Stimulated activated CD4-positive, alpha-beta T cell treated with anti-CD3 and anti-CD28 coated beads, Interleukin-4, amount 100 ng/mL, for 48 hours (primary cell): ENCODE measurements at places on chromosomes 16 and 17.

GRCh38 chr17:42566215-42566882 is 551 bp upstream of the MLX start:
- DNase-seq = no peak

DNA sequence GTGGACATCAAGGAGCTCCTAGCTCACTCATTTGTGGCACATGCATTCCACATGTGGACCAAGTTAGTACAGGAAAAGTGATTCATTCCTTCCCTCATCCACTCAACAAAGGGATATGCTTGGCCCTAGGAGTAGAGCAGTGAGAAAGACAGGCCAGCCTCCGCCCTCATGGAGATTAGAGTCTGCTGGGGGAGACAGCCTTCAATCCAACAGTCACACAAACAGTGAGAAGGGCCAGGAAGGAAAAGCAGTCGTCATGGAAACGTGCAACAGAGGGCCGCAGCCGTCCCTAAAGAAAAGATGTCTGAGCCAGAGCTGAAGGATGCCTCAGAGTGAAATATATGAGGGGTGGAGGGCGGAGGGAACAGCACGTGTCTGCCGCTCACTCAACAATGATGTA is 109.9 kb downstream of the VPS53 start:
- DNase-seq = no peak

DNA sequence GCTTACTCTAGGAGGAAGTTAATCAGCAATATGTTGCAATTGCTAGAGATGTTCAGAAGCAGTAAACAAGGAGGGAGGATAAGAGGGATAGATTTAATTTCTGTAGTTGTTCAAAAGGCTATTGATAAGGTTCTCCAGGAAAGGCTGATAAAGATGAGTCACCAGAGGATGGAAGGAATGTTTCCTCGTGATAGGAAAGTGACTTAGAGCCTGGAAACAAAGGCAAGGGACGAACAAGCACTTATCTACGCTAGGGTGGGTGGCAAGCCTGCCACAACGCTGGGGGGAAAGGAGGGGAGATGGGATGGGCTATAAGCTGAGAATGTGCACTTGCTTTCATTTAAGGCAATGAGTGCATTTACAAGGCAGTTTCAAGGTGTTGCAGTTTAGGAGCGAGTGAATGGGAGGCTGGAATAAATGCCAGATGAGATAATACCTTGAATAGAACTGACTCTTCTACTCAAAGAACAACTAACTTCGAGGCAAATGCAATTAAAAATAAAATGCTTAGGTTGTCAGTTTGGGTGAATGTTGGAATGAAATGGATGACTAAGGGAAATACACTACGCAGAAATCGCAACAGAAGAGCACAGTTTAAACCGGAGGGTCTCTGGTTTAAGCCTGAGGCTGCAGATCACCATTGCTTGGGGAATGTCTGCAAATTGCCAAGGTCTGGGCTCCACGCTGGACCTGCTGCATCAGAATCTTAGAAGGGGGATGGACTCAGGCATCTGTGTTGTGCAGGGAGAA is 76.0 kb upstream of the RBBP6 start:
- no peak for DNase-seq

DNA sequence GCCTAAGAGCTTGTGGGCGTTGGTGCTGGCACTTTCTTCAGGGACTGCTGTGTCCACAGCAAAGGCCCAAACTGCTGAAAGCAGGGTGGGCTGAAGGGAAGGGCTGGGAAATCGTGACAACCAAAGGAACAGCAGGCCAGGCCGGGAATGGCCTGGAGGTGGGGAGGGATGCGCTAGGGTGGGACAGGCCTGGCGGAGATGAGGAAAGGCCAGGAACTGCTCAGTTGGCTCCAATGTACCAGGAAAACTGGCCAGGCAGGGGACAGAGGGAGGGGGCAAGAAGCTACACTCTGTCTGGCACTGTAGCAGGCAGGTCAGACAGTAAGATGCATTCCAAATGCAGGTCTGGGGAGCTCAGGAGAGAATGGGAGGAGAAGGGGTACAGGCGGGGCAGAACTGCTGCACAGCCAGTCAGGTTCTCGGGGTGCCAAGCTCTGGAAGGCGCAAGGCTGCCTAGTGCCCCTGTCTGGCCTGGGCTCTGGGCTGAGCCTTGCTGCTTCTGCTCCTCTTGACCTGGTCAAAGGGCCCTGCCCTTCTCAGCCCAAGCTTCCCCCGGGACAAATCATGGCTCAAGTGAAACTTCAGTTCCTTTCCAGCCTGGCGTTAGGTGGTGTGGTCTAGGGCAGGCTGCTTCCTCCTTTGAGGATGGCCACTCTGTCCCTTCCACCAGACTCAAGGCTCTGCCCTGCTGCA is 7.3 kb downstream of the PNMT start:
- DNase-seq = no peak

DNA sequence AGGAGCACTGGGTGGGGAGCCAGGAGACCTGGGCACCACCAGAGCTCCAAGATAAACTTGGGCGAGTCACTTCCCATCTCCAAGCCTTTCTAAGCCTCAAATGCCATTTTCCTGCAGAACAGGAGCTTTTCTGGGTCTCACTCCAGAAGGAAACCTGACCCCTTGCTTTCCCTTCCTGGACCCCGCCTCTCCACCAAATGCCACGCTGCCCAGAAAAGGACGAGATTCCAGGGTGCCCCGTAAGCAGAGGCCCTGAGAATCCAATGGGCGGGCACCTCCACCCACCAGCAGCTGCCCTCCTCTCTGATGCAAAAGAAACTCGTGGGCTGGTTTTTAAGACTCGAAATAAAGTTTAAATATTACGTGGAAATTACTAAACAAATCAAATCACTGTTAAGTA is 31.3 kb downstream of the ZNF423 start:
- DNase-seq = no peak

DNA sequence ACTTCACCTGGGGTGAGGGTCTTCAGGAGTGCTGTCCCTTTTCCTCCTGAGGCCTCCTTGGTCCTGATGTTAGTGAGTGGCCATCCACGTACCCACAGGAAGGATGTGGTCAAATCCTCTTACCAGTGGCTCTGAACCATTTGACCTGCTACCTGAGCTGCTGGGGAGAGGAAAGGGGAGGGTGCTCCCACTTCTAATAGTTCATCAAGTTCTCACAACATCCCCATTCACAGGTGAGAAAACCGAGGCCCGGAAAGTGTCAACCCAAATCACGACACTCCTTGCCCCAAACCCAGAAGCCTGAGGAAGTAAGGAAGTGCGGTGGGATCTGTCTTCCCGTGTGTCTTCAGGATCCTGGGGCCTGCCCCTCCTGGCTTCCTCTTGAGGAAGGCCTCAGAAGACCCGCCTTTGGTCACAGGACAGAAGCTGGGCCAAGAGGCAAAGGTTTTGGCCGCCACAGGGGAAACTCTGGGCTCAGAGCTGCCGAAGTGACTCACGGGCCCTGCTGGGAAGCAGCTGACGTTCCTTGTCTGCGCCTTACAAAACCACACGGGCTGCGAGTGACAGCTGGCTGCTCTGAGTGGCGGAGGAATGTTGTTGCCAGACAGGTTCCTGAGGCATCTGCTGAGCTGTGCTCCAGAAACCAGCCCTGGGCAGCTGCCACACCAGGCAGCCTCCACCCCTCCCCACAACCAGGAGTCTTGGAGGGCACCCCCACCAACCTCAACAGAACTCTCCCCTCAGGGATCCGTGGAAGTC is 13.9 kb upstream of the KIFC3 start:
- DNase-seq = no peak

DNA sequence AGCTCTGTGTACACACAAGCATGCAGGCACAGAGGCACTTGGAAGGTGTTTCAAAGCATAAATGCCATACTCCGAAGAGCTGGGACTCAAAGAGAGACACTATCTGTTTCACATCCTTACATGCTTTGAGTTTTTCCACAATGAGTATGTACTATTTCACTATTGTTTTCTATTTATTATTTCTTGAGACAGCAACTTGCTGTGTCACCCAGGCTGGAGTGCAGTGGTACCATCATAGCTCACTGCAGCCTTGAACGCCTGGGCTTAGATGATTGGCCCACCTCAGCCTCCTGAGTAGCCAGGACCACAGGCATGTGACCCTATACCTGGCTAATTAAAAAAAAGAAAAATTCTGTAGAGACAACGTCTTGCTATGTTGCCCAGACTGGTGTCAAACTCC is 31.6 kb downstream of the CYB5D2 start:
- no peak for DNase-seq

DNA sequence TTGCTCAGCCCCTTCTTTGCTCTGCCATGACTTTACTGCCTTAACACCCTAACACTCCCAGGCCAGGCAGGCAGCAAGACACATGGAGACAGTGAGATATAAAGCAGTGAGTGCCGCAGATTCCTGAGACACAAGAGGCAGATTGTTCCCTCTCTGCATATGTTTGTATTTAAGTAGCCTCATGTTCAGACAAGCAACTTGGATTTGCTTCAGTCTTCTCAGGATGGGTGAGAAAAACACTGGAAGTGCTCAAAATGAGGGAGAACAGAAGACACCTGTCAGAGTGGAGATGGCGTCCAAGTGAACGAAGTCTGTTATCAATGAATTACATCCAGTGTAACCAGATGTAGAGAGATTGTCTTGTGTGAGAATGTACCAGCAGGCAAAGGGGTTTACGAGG is 86.8 kb downstream of the CES1 start:
- DNase-seq = no peak

- DNase-seq = no peak
Observed at GRCh38 chr16:88727871-88728270, 21.6 kb downstream of the CTU2 start.

DNA sequence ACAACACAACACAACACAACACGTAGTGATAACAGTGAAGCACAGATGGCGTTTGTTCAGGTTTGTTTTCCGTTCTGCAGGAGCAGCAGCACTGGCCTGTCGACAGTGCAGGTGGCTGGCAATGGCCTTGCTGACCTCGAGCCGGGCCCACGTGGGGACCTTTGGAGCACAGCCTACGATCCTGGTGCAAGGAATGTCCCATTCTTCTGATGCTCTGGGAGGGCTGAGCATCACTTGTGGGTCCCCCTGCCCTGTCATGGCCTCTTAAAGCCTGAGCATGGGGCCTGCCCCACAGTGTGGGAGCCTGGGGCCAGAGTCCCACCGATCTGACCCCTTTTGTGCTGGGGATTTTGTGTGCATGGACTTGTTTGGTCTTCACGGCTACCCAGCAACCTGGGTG is 6.8 kb downstream of the MAP2K3 start:
- DNase-seq = no peak

- DNase-seq = peak; percentile 38
Observed at GRCh38 chr17:28871056-28871579, 16.3 kb downstream of the ERAL1 start.

DNA sequence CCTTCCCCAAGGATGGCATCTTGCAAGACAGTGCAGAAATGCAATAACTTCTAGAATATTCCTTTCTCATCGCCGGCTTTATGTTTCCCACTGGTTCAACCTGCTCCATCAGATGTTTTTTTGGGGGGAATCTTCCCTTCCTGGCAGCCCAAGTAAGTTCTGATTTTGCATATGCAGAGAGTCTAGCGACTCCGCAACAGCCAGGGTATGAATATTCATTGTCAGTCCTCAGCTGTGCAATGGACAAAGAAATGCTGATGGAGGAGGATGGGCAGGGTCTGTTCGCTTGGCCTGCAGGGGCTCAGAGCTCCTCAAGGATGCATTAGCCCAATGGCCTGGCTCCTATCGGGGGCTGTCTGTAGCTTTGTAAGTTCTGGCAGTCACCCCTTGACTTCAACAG is 358.8 kb upstream of the CCL2 start:
- no peak for DNase-seq

- no peak for DNase-seq
Observed at GRCh38 chr17:12287953-12288352, 267.3 kb downstream of the MAP2K4 start.

GRCh38 chr17:74213861-74214391 is 555 bp downstream of the TTYH2 start:
- no peak for DNase-seq

DNA sequence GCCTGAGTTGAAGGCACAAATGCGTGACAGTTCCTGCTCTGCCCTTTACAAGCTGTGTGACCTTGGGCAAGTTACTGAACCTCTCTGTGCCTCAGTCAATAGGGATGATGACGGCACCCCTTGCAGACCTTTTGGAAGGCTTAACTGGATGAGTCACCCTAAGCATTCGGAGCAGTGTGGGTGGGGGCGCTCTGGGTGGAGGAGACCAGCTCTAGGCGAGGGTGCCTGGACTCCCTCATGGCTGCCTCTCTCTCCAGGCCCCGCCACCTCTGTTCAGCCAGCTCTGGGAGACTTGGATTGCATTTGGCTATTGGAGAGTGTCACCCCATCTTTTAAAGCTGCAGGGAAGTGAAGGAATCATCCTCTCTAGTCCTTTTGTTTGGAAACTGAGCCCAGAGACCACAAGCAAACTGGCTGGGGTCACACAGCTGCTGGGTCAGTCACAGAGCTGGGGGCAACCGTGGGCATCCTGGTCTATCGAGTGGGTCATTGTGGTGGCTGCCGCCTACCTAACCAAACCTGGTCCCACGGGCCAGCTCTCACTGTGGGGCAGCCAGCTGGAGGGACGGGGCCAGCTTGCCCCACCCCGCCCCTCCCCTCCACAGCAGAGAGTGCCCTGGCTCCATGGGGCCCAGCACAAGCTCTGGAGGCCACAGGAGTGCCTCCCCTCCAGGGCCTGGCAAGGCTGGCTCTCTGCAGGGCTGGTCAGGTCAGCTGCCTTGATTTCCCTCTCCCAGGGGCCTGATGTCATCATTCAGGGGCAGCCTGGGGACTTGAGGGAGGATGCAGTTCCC is 20.2 kb upstream of the GSE1 start:
- no peak for DNase-seq

DNA sequence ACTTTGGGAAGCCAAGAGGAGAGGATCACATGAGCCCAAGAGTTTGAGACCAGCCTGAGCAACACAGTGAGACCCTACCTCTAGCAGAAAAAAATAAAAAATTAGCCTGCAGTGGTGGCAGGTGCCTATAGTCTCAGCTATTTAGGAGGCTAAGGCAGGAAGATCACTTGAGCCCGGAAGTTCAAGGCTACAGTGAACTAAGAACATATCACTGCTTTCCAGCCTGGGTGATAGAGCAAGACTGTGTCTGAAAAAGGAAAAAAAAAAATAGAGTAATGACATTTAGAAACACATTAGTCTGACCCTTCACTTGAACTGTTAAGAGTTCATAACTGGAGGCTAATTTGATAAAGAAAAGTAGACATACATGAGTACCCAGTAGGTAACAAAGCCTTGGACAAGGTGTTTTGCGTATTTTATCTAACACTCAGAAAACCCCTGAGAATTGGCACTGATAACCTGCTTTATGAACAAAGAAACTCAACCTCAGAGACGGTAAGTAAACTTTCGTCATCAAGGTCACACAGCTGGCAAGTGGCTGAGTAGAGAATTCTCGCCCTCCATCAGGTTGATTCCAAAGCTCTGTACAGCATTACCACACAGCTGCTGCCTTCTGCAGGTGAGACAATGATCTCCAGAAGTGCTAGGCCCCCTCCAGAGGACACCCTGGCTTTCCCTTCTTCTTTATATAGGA is 101.1 kb downstream of the SMG6 start:
- no peak for DNase-seq

DNA sequence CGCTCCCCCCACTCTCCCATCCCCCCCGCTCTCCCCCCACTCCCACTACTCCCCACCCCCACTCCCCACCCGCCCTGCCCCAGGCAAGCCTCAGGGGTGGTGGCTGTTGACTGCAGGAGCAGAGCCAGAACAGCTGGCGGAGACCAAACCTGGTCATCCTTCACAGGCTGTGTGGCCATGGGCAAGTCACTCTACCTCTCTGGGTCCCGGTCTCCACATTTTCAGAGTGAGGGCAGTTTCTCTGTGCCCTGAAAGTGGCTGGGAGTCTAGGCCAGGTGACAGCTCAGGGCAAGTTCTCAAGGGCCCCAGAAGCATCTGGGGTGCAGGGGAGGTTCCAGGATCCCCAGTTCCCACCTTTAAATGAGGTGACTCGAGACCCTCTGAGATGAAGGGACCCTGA is 15.1 kb upstream of the BAHCC1 start:
- DNase-seq = no peak
